ENCODE measurements at places on chromosomes 2 and 18. TPM values are rescaled to one million over a fixed set of nuclear protein-coding genes. Genes with fewer than 3 reads are reported as not detected.

TBC1D8 gene
- 17.8 TPM for total RNA-seq

MGAT4A gene
- 5.6 TPM for total RNA-seq

SIX2 gene
- total RNA-seq = 0.12 TPM

PPIL3 gene
- total RNA-seq = 22.3 TPM

SGPP2 gene
- total RNA-seq = 57.1 TPM

C2orf72 gene
- 0.08 TPM for total RNA-seq

DSC3 gene
- total RNA-seq = 319 TPM

TANK gene
- total RNA-seq = 37.0 TPM

CAPN14 gene
- total RNA-seq = 191 TPM

ITGB6 gene
- 24.2 TPM for total RNA-seq

NEB gene
- total RNA-seq = 1.7 TPM

PCARE gene
- total RNA-seq = 0.08 TPM

SAG gene
- total RNA-seq = not detected

POTEC gene
- total RNA-seq = not detected

LYPD6B gene
- total RNA-seq = 3.2 TPM

RNF149 gene
- 67.0 TPM for total RNA-seq

ST8SIA5 gene
- total RNA-seq = not detected

RAX gene
- total RNA-seq = not detected

YES1 gene
- 49.7 TPM for total RNA-seq

RAB27B gene
- 35.3 TPM for total RNA-seq

L3MBTL4 gene
- 4.8 TPM for total RNA-seq

DNA sequence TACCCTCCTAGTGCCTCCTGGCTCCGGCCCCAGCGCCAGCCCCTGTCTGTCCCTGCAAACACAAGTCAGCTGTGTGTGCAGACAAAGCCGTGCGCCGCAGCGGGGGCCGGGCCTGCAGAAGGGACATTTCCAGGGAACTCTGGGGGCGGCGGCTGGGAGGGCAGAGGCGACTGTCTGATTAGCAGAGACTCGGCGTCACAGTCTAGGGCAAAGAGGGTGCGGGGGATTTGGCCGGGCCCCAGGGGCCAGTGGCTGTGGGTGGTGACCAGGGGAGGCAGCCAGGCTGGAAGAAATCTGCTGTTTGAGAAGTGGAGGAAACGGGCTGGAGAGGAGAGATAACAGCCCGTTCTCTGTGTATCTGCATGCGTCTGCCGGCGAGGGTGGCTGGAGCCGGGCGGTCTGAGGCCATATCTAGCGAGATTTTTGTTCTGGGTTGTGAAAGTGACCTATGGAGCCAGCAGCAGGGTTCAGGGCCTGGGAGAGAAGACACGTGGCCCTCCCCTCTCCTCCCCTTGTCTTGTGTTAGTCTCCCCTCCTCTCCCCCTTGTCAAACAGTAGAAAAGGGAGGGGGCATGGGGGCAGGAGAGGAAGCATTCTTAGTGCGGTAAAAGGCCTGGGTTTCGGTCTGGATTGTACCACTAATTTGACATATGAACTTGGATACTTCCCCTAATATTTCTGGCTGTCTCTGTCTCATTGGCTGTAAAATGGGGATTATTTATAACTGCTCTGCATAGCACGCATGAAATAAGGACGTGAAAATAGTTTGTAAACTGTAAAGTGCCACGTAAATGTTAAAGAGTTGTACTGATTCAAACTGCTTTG, 169.4 kb downstream of the SMAD7 start:
- ATAC-seq = peak; percentile 19

- peak; percentile 36 for ATAC-seq
Measured at GRCh38 chr18:55850904-55851303, 262.9 kb upstream of the TCF4 start.

DNA sequence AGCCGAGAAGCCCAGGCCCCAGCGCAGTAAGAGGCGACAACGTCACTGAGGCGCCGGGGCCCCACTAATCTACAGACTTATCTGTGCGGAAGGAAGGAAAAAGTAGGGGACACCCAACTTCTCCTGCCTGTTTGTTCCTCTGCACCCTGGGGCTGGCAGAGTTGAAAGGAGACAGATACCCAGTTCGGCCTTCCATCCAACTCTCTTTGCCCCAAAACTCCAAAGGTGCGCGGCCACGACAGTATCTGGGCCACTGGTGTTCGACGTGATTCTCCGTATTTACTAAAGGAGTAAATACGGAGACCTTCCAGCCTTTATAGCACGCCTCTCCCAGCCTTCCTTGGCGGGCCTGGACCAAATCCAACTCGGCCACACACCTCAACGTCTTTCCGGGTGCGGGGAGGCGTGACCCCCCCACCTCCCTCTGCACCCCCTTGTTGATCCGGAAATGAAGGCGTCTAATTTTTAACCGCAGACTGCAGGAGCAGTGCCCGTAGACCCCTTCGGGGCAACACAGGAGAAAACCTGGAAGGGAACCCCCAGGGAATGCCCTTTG, 1.6 kb downstream of the SMAD7 start:
- no peak for ATAC-seq

- no peak for ATAC-seq
Measured at GRCh38 chr2:110852051-110852450, 119.7 kb downstream of the ACOXL start.

GRCh38 chr2:40260437-40260836, 191.5 kb downstream of the SLC8A1 start:
- ATAC-seq = no peak

GRCh38 chr2:240460781-240461431, 25.4 kb downstream of the GPC1 start:
- no peak for ATAC-seq

- ATAC-seq = no peak
Measured at GRCh38 chr2:138652378-138652777, 127.8 kb downstream of the NXPH2 start.

- ATAC-seq = peak; percentile 12
Measured at GRCh38 chr2:23380562-23381065, 4.4 kb upstream of the KLHL29 start.

- no peak for ATAC-seq
Measured at GRCh38 chr18:12394428-12394827, 13.3 kb upstream of the PRELID3A start.

- ATAC-seq = no peak
Measured at GRCh38 chr2:46828135-46828438, 87.5 kb downstream of the MCFD2 start.

- no peak for ATAC-seq
Measured at GRCh38 chr2:134287323-134287722, 33.5 kb downstream of the MGAT5 start.

- ATAC-seq = no peak
Measured at GRCh38 chr2:233173115-233173514, 78.4 kb upstream of the ATG16L1 start.

GRCh38 chr18:78378983-78379382, 600.6 kb upstream of the SALL3 start:
- ATAC-seq = no peak

- ATAC-seq = peak; percentile 97
Measured at GRCh38 chr2:14587119-14587518, 45.4 kb upstream of the LRATD1 start.

GRCh38 chr2:214995409-214995808, 143.0 kb downstream of the ABCA12 start:
- ATAC-seq = no peak

- no peak for ATAC-seq
Measured at GRCh38 chr18:37538526-37539205, 26.9 kb downstream of the CELF4 start.

- no peak for ATAC-seq
Measured at GRCh38 chr2:159609811-159610549, 6.4 kb downstream of the BAZ2B start.

- ATAC-seq = no peak
Measured at GRCh38 chr2:22442051-22442450, 942.9 kb upstream of the KLHL29 start.

DNA sequence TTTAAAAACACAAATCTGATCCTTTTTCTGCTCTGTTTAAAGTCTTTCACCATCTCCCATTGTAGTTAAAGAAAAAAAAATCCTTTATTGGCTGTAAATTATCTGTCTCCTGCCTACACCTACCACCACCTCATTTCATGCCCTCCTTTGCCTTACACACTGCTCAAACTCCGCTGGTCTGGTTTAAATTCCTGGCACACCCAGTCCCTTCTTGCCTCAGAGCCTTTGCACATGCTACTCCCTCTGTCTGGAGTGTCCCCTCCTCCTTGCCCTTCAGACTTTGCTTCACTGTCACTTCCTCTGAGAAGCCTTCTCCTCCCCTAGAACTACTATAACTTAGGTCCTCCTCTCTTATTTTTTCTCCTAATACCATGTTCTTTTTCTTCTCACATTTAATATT, 49.6 kb downstream of the OSBPL6 start:
- ATAC-seq = peak; percentile 79

- ATAC-seq = no peak
Measured at GRCh38 chr2:18966131-18966530, 376.8 kb upstream of the NT5C1B start.

GRCh38 chr2:109447251-109447661, 166.5 kb downstream of the SEPTIN10 start:
- no peak for ATAC-seq

DNA sequence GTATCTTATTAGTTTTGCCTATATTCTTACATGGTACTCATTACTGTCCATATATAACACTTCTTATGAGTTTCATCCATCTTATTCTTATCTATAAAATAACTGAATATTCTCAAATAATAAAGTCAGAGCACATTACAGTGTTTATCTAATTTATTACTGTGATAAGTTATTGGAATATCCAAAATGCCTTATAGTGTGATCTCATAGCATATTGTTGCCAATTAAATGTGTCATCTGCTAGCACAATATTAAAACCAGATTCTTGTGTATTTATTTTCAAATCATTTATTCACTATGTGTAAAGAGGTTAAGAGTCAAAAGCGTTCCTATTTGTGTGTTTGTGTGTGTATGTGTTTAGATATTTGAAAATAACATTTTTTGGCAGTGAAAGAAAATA, 151.9 kb downstream of the WDR7 start:
- no peak for ATAC-seq

- peak; percentile 30 for ATAC-seq
Measured at GRCh38 chr2:121664713-121665112, 15.5 kb upstream of the CLASP1 start.

GRCh38 chr18:48803518-48803917, 147.2 kb downstream of the SMAD7 start:
- no peak for ATAC-seq

GRCh38 chr2:19009510-19009909, 348.9 kb downstream of the OSR1 start:
- no peak for ATAC-seq

- no peak for ATAC-seq
Measured at GRCh38 chr2:47607680-47608061, 175.3 kb upstream of the MSH6 start.

DNA sequence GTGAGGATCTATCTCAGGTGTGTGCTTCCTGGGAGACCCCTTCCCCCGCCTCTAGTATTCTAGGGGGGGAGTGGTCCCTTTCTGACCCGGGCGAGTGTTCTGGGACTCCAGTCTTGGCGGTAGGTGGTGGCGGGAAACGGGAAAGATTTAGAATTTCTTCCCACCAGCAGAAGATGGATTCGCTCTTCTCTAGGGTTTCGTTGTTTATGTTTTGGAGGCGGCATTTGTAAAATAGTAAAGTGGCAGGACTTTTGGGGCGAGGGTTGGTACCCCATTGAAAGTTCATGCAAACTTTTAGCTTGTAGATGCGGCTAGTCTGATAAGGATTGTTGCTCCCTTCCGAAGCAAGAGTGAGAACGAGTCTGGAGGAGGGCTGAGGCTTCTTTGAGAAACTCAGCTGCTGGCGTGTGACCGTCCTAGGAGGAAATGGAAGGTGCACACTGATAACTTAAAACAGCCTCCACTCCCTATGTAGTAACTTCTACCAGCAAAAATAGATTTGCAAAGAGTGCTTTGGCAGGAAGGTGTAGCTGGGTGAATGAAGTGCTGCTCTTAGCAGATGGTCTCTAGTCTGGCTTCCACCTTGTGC, 412 bp downstream of the GPD2 start:
- no peak for ATAC-seq

DNA sequence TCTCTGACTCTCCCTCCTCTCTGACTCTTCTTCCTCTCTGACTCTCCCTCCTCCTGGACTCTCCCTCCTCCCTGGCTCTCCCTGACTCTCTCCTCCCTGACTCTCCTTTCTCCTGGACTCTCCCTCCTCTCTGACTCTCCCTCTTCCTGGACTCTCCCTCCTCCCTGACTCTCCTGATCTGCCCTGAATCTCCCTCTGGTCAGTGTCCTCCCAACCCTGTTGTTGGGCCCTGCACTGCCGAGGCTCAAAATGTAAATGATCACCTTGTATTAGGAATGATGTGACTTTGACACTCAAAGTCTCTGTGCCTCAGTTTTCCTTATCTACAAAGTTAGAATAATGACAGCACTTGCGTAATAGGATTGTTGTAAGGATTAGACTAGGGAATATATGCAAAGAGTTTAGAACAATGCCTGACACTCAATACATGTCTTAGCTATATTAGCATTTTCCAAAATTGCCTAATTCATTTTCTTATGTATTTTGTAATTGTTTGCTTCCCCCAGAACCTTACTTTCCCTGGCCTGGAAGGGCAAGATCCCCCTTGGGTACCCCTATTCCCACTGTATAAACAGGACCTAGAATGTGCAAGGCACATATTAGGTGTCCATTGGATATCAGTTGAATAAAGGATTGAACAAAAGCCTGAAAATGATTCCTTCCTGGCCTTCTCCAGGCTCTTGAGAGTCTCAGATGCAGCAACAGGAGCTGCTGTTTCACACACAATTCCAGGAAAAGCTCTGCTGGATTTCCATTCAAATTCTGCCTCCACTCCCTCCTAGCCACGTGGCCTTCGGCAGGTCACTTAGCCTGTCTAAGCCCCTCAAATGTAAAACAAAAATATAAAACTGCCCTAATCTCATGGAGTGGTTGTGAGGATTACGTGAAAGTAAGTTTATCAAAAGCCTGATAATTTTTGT, 170.1 kb downstream of the INHBB start:
- no peak for ATAC-seq

DNA sequence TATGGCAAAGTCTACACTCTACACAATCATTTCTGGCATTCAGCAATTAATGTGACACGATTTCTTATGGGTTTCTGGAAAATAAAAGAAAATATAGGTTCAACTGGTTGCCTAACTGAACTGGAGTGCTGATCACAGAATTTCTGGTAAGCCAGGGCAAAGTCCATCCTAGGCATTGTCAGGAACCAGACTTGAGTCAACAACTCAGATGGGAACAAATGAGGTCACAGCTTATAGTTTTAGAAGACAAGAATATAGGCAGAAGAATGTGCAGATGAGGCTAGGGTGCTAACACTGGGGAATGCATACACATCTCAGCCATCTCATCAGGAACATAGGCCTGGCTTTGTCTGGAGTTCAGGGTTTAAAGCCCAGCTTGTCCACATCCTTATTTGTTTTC, 317.2 kb upstream of the ID2 start:
- no peak for ATAC-seq

GRCh38 chr2:209671020-209671680, 100.5 kb upstream of the UNC80 start:
- no peak for ATAC-seq

GRCh38 chr2:165645930-165646831, 147.9 kb downstream of the GALNT3 start:
- no peak for ATAC-seq

- no peak for ATAC-seq
Measured at GRCh38 chr2:71891155-71891554, 256.5 kb downstream of the CYP26B1 start.

- peak; percentile 15 for ATAC-seq
Measured at GRCh38 chr2:233021771-233022170, 8.7 kb upstream of the NGEF start.

Measured in esophagus mucosa (tissue), 1 donor.